ENCODE measurements at places on chromosomes 6 and 20.

DNA sequence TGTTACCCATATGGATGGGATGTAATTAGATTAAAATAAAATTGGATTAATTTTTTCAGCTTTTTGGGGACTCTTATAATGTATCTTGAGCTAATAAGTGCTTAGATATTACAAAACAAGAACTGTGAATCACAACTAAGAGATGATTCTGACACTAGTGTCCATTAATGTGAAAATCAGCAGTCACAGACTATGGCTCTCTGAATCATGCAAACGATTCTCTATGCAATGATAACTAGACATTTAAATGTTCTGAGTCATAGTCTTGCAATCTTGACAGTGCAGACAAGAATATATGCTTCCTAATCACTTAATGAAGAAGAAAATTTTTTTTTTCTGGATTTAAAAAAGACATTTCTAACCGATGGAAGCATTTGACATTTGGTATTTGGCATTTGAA, 82.2 kb upstream of the OPRM1 start:
- no peak for DNase-seq

DNA sequence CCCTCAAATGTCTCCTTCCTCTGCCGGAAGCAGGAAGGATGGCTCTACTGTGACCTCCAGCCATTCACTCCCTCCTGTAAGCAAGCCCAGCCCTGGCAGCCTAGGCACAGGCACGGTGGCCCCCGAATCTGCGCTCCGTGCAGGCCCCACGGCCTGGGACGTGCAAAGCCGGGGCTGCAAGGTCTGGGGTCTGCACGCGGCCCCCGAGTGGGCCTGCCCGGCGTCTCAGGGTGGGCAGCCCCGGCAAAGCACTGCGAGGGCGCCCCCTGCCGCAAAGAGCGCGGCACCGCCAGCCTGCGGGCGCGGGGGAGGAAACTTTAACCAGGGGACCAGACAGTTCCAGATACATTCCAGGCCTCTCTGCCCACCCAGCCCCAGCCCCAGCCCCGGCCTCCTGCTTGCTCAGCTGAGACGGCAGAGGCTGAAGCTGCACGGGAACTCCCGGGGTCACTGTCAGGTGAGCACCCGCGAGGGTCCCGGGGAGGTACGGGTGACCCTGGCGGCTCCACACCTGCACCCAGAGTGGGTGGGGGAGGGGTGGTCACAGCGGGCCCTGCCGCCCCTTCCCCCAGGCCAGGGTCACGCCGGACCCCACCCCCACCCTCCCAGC, 98.8 kb downstream of the ASXL1 start:
- DNase-seq, result no peak

GRCh38 chr6:98467091-98467490, 367.3 kb upstream of the POU3F2 start:
- DNase-seq, result no peak

DNA sequence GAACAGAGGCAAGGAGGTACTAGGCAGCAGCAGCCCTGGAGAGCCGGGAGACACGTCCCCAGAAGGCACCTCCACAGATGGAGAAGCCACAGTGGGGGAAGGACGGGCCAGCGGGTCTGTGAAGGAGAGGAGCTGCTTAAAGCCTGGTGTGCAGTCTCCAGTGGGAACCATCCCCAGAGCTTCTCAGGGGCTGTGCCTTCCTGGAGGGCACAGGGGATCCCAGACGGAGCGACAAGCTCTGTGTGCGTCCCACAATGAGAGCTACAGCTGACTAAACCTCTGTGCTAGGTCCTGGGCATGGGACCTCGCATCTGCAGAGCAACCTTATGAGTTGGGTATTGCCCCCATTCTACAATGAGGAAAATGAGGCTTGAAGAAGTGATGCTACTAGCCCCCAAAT, 50.7 kb downstream of the EZR start:
- no peak for DNase-seq

DNA sequence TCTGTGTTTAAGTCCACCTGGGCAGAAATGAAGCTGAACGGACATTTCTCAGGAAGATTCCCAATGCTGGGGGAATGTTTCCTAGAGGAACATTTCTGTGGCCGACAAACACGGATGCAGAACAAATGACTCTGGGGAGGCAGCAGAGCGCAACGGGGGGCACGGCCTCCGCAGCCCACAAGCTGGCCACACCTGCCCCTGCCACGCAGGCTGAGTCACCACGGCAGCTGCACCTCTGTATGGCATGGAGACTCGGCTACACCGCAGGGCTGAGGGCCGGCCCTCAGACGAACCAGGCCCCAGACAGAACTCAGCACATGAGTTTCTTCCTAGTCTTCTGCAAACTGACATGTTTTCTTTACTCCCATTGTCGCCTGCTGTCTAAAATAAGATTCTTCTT, 10.0 kb upstream of the PRR18 start:
- no peak for DNase-seq

DNA sequence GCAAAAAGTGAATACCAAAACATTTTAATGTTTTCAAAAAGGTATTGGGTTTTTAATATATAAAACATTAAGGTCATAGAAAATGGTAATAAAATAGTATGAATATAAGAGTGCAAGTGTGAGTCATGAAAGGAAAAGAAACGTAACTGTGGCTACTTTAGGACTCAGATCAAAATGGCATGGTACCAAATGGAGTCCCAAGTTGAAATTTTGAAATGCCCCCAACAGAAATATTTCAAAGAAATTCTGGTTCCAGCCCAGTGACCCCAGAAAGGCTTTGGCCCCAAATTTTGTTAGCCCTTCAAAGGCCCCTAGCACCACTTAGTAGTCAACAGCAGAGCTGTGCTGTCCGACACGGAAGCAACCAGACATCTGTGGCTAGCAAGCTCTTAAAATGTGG, 6.0 kb downstream of the COL12A1 start:
- no peak for DNase-seq

DNA sequence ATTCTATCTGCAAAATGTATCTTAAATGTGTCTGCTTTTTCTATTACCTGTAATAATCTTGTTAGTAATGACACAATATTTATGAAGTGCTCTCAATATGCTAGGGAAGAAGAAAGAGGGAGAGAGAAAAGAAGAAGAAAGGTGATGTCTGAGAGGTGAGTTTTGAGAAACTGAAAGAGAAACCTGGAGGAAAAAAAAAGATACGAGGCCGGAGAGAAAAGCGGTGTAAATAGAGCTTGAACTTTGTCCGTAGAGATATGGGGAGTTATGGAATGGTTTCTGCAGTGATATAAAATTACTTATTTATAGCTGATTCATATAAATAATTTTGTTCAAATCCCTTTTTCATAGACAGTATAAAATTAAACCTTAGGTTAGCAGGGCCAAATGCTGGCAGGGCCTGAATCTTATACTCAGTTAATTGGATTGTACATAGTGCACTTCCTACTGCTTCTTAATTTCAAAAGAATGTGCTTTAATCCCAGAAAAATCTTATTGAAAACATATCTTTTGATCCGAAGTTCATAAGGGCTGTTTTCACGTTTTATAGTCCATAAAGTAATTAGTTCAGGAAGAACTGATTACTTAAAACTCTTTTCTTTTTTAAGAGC, 43.0 kb downstream of the MYB start:
- no peak for DNase-seq

DNA sequence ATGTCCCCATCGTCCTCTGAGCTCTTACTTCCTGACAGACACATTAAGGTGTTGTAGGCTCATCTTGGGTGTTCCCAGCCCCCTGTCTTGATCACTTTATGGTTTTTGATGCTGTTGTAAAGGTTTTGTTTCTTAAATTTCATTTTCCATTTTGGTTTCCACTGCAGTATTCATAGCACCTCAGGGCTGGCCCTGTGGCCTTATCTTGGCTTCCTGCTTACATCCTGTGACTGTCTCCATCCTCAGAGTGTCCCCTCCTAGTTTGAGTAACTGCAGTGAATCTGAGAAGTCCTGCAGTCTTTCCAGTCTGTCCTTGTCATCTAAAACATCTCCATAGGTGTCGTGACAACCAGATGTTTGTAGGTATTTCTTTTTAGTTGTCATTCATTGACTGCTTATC, 50.9 kb downstream of the JARID2 start:
- DNase-seq, result no peak

- no peak for DNase-seq
Measured at GRCh38 chr6:135451617-135452190, 45.8 kb downstream of the AHI1 start.

GRCh38 chr20:60408435-60408834, 450.2 kb downstream of the CDH26 start:
- no peak for DNase-seq

DNA sequence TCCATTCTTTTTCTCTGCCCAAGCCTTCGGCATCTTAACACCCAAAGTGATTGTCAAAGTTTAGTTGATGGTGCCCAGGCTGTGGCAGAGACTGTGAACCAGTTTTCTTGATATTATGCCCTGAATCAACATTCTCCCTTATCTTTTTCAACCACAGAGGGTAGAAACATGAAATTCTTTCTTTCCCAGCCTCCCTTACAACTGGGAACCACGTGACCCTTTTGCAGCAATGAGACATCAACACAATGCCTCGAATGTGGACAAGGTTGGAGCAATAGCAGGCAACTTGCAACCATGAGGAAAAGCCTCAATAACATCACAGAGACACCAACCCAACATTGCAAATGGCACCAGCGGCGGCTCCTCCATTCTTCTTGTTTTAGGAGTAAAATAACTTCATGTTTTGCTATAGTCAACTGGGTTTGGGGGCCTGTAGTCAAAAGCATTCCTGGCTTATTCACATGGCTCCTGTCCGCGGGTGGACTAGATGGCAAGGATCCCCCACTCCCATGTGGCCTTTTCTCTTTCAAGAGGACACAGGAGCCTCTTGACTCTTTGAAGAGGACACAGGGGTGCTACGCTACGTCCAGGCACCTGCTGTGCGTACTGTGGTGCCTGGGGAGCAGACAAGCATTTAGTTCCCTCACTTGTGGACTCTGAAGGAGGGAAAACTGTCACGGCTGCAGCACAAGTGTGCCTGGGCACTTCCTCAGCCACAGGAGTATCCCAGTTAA, 90.5 kb downstream of the NOL4L start:
- no peak for DNase-seq

DNA sequence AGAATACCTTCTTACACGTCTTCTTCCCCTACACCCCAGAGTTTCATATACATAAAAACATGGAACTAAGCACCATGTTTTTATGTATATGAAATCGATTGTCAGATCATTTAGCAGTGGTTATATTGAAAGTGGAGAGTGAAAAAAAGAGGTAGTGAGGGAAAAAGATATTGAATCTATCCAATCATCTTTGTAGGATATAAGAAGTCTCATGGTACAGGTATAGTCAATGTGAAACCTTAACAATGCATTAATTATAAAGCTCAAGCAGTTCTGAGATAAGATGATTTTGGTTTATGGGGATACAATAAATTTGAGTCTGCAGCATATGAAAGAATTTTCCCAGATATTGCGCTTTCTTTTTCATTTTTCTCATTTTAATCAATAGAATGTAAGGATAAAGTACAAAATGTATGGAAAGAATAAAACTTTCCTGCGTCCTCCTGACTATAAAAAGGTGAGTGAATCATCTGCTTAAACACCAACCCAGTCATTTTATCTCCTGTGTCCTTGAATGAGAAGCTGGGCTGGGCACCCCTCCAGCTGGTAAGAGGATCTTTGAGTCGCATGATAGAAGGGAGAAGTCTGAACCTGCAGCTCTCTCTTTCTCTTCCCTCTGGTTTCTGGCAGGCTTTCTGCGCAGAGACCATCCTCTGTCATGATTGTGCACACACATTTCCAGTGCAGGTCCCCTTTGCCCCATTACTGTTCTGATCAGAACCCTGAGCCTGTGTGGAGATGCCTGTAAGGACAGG, 28.1 kb upstream of the AKIRIN2 start:
- DNase-seq, result no peak

DNA sequence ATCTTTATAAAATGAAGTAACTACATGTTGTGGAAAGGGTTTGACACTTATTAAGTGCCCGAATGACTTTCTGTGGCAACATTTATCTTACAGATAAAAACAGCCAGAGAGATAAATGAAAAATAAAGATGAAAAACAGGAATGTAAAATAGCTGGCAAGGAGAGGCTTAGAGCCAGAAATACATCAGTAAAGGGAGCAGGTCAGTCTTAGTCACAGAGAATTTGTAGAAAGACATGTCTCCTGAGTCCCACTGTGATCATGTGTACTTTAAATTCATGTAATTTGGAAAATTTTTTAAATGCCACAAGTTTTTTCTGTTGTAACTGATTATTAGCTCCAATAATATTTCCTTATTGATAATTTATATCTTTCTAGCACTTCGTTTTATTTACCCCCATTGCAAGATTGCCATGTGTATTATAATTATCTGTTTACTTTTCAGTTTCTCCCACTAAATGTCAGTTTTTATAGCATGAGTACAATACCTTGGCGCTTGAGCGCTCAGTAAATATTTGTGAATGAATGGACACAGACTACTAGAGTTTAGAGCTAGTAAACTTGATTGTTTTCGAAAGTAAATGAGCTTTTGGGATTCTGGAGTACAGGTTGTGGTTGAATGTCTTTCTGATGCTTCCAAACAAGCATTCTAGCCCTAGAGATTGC, 15.2 kb downstream of the TAB2 start:
- DNase-seq, result no peak

GRCh38 chr6:56526860-56527544, 115.7 kb downstream of the DST start:
- DNase-seq, result no peak

DNA sequence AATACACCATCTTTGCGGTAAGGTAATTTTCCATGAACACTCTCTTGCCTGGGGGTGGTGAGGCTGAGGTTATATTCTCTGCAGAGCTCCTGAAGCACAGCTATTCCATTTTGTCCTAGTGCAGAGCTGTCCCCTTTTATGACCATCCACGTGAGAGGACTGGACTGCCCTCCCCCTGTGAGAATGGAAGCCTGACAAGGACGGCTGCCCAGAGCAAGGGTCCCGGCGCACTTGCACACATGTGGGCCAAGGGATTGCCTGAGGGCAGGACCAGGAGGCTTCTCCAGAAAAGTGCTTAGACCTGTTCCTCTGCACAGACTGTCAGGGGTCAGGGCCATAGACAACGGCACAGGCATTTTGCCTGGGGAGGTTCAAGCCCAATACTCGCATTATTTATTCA, 48.2 kb downstream of the SLC22A23 start:
- no peak for DNase-seq

DNA sequence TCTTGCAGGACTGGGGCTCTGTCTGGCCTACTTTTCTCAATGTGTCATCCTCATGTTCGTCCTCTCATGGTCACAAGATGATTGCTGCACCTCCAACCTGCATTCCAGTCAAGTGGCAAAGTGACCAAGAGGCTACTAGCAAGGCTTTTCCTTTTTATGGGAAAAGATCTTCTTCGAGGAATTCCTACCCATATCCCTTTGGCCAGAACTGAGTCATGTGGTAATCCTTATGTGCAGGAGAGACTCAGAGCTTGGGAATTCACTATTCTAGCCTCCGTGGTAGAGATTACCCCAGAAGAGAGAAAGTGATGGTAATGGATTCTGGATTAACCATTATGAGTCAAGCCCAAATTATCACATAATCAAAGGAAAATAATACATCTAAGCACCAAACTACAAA, 162.7 kb downstream of the KCNQ5 start:
- DNase-seq, result no peak

GRCh38 chr20:23245553-23246181, 104.9 kb upstream of the NXT1 start:
- DNase-seq, result no peak

GRCh38 chr20:46652699-46653098, 1.4 kb upstream of the SLC13A3 start:
- DNase-seq, result no peak

Measured in stimulated activated CD8-positive, alpha-beta memory T cell treated with anti-CD3 and anti-CD28 coated beads, Interleukin-15, amount 100 ng/mL, for 1 hour (primary cell).